ENCODE measurements at places on chromosomes 1 and 21.

DNA sequence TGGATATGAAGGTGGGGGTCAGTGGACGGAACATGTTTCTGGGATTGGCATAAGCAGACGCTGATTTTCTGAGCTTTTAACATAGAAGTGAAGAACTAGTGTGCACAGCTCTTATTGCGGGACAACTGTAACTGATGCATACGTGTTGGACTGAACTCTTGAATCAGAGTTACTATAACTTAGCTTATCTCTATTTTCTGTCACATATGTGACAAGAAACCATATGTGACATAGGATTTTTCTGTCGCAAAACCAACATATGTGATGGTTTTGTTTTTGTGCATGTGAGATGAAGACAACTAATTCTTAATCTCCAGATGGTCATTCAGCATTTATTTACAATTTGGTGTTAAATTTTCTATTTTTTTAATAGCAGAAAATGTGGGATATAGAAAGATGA lies 249.9 kb downstream of the GREM2 start:
- DNase-seq, result no peak

- DNase-seq, result peak; percentile 59
These were observed 15.0 kb upstream of the MTARC2 start for GRCh38 chr1:220733086-220733601.

GRCh38 chr1:182614796-182615454 lies 10.7 kb upstream of the RGS16 start:
- peak; percentile 44 for DNase-seq

- DNase-seq, result no peak
These were observed 23.1 kb upstream of the MYSM1 start for GRCh38 chr1:58722967-58723366.

GRCh38 chr21:39029900-39030884 lies 153.1 kb downstream of the PSMG1 start:
- DNase-seq, result no peak

DNA sequence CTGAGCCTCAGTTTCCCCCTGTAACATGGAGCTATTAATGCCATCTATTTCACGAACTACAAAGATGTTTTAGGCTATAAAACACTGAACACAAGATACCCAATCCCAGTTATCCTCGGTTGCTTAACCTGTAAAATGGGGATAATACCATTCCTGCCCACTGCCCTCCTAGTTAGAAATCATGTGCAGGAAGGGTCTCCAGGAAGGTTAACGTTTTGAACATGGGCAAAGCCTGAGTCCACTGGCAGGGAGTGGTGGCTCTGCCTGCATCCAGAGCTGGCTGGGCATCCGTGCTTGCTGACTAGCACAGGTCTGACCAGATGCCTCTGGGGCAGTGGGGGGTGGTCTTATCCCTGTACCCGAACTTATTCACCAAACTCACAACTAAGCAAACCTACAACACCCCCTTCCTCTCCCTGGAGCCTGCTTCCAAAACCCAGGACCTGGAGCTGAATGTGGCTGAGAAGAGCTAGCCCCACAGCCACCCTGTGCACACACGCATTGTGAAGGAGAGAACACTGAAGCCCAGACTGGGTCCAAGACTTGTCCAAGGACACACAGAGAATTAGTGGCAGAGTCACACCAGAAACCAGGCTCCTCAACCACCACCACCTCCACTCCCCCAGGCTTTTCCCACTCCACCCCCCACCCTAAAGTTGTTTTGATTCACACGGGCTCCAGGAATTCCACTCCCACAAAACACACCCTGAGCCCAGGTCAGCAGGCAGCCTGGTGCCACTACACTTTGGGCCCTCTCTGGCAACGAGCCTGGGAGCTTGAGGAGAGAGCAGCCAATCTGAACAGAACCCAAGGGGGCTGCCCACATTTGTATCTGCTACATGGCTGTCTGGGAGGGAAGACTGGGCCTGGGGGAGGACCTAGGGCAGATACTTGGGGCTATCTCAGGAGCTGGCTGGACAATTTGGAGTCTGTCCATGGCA lies 1.6 kb downstream of the E2F2 start:
- DNase-seq, result no peak

DNA sequence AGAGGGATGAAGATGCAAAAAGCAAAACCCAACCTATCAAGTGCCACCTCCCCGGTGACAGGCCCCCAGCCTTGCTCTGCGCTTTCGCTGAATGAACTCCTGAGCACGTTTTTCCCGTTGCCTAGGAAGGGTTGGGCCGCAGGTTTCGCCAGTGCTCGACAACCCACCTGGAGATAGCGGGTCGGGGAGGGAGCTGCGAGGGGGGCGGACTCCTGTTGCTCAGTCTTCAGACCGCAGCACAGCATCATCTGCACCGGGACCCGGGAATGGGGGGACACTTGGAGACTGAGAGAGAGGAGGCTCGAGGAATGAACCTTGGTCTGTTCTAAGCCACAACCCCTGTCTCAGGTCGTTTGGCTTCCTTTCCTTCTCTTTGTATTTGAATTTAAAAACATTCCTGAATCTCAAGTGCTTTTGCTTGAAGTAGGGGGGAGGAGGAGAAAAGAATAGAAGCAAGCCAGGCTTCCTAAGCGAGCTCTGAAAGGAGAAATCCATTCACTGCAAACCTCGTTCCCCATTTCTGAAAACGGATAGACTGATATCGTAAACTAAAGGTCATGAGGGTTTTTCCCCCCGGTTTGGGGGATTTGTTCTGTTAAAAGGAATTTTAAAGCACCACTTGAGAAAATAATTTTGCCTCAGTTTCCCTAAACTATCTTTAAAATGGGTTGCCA lies 1.2 kb downstream of the AK5 start:
- no peak for DNase-seq

DNA sequence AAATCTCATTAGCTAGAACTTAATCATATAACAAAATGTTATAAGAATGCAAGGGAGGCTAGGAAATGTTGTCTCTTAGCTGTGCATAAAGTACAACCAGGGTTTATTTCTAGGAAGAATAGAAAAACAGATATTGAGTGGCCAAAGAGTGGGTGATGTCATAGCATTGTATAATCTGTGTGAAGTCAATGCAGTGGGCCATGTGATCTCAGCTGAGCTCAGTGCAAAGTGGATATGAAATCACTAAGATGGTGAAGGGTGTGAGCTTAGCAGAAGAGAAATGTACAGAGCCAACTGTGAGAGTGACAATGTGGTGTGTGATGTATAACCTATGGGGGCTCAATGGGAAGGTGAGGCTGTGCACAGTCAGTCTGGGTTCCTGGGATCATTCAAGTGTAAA lies 29.7 kb upstream of the DUSP23 start:
- no peak for DNase-seq

DNA sequence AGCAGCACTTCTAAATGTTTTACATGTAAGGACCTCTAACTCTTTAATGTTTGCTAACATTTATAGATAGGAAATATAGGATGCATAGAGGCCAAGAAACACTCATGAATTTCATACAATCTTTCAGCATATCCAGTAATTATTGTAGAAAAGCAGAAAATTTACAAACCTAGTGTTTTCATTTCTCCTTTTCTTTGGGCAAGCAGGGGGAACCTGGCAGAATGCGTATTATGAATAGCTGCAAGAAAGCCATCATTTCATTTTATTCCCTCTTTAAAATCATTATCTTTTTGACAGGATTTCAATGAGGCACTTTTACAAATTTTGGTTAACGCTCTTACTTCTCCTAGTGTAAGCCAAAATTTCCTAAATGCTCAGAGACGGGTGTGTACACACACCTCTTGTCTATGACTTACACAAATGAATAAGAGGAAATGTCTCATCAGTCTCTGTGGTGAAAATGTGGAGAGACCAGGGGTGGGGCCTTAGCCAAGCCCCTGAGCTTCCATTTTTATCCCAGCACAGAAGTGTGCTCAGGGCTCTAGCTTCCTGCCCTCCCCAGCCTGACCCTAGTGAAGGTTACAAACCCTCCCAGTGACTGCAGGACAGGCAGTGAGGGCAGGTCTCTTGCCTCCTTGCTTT lies 91.6 kb downstream of the LRRC8C start:
- DNase-seq, result peak; percentile 12

- DNase-seq, result no peak
These were observed 26.4 kb upstream of the CLIC6 start for GRCh38 chr21:34642211-34643075.

DNA sequence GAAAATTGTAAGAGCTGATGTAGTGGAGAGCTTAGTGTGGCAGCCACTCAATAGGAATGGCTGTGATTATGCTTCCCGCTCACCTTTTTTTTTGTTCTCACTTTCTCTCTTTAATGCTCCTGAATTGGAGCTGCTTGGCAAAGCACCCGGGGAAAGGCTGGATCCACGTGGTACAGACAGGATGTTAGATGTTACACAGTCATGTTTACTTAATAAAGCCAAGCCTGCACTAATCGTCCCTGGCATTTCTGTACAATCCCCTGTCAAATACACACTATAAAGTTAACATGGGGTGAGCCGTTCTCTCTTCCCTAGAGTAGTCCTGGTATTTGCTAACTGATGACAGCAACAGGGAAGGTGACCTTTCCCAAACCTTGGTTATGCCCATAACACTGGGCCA lies 187.8 kb downstream of the ZSCAN20 start:
- no peak for DNase-seq

- DNase-seq, result no peak
These were observed at the start of gene FCRL4 for GRCh38 chr1:157597959-157598667. Gene FCRL4 (minus strand): TSS chr1:157598085. CDS start chr1:157597944, 141 bp downstream.

- no peak for DNase-seq
These were observed 36.6 kb downstream of the ITPKB start for GRCh38 chr1:226702318-226702956.

DNA sequence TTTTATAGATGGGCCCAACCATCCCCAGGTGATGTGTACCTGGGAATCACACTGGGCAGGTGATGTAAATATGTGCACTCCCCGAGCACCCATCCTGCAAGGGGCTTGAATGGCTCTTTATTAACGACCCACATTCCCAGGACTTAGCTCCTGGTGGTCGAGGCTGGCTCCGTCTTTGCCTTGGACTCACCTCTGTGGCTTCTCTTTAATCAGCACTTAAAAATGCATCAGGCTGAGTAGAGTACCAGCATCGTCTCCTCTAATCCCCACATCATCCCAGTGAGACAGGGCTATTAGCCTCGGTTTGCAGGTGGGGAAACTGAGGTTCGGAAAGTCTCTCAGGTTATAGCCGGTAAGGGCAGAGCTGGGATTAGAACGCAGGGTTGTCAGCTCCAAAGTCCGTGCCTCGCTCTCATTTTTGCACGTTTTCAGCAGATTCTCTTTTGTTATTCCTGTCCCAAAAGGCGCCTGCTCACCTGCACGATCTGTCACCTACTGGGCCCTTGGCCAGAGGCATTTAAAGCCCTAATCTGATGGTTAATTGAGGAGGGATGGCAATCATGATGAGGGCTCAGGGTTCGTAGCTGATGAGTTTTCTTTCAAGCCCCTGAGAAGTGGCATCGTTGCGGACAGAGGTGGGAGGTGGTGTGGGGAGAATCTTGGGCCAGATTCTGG lies 29.4 kb downstream of the SPSB1 start:
- no peak for DNase-seq

All from CD8-positive, alpha-beta T cell (primary cell).